ENCODE measurements at places on chromosomes 11 and 22. TPM values are rescaled to one million over a fixed set of nuclear protein-coding genes. Genes with fewer than 3 reads are reported as not detected.

GRCh38 chr22:23388517-23388890 lies 191.6 kb downstream of the IGLL1 start:
- DNase-seq = no peak

DNA sequence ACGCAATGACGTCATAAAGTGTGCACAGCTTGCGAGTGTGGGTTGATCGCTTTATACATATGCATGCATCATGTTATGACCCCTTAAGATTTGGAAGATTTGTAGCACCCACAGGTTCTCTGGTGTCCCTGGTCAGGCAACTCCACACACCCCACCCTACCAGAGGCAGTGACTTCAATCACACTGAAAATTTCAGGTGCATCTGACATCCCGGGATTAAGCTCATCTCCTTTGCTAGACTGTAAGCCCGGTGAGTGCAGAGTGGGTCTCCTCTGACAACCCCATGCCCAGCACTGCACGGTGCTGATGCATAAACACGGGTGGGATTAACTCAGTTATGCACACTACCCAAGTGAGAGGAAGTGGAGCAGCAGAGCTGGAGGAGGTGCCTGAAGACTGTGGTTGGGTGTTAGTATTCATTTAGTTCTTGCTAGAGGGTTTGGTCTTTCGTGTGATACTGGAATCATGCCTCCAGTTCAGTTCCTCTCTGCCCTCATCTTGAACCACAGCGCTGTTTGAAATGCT lies 6.5 kb downstream of the ARSA start:
- DNase-seq = peak; percentile 54

- no peak for DNase-seq
Measured at GRCh38 chr22:22167791-22168189, 76.8 kb upstream of the VPREB1 start.

INPP5J gene
- total RNA-seq = 0.59 TPM
